ENCODE measurements at places on chromosomes 4 and X.
A peak's percentile ranks its signal among the peaks of the same experiment; 100 is the strongest.

DNA sequence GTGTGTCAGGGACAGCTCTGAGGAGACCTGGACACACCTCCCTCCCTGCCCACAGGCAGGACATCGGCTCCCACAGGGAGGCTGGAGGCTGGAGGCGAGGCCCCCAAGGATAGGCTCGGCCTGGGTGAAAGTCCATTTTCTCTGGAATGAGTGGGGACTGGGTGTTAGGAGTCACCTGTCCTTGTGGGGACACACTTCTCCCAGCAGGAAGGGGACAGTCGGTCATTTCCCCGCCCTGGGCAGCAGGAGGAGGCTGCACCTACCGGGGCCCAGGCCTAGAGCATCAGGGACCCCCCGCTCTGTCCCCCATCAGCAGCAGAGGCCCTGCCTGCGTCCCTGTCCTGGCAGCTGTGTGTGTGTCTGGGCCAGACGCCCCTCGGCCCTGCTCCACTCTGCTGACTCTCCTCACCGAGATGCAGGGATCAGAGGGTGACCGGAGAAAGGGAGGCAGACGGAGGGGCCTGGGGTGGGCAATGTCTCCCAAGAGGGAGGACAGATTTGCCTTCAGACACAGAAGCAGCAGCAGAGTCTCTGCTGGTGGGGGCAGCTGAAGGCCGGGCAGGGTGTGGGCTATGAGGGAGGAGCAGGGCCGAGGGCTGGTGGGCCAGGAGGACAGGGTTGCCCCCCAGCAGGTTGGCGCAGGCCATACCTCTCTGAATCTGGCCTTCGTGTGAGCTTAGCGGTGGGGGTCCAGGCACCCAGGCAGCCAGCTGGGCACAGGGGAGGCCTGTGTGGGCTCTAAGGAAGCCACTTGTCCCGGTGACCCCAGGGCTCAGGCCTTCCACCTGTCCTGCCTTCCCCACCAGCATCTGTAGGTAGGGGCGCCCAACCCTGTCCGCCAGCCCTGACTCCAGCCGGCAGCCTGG lies 125.7 kb upstream of the NKX1-1 start:
- no peak for DNase-seq

- DNase-seq, result no peak
Measured at GRCh38 chr4:24655326-24655725, 71.0 kb upstream of the DHX15 start.

DNA sequence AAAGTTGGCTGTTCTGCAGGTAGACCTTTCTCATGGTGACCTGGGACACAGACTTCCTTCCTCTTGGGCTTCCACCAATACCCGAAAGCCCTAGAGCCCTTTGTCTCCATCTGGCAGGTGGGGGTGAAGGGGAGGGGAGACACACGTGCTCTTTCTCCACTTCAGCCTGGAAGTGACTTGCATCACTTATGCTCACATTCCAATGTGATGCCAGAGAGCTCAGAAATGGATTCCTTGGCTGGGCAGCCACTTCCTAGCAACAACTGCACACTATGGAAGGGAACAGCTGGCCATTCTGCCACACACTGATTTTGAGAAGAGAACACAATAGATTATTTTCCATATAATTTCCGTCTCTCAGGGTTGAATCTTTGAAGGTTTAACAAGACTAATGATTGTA lies 36.3 kb downstream of the C4orf51 start:
- no peak for DNase-seq

DNA sequence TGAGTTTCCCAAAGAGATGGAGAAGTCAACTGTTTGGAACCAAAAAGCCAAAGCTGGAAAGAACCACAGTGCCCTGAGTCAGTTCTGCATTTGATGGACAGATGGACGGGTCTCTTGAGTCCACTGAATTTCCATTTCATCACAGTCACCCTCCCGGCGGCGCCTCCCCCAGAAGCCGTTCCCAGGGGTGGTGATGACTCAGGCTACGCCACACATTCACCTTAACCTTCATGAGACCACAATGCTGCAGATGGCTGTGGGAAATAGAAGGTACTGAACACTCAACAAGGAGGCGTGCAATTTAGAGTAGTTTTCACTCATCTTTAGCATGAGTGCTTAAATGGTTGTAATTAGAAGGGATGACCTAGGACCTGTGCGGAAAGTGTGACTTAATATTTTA lies 61.3 kb downstream of the STOX2 start:
- no peak for DNase-seq

DNA sequence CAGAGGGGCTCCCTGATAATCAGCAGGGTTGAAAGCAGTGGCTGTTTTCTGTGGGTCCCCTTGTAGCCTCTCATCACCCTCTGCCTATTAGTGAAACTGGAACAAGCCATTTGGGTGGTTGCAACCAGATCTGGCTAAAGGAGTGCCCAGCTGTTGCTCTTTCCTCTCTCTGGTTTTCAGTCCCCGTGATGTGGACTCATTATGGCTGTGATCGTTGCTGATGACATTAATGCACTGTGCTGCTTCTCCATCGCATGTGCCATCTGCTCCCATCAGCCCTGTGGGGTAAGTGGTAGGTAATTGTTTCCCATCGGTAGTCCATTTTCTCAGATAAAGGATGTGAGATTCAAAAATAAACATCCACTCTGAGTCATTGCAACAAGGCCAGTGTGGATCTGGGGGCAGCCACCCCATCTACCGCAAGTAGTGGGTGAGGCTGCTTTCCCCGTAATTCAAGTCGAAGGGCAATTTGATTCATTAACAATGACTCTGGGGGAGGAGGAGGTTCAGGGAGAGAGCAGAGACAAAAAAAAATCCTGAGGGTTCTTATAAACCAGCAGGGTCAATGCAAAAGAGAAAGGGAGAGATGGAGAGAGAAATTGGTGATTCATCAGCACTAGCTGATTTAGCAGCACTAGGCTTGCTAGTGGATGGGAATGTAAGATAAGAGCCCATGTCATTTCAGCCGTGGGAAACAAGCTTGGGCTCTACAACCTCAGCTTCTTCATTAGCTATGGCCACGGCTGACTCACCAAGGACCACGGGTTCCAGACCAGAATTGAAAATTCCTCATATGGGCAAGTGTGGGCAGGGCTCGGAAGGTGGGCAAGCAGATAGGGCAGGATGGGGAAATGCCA lies 357.8 kb downstream of the MID1IP1 start:
- no peak for DNase-seq

DNA sequence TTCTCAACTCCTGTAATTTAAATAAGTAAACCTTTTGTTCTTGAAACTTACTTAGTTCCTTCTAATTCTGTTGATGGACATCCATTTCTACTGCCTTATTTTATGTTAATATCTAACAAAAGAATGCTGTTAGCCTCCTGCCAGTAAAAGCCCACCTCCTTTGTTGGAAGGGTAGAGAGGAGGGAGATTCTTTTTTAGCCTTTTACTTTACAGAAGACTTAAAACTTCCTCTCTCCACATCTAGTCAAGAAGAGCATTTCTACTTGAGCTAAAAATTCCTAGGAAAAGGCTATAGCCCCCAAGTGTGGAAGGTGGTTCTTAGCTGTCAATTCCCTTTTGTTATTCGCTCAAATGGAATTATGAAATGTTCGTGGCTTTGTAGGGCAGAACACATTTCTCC lies 118.7 kb downstream of the ZIC3 start:
- no peak for DNase-seq

- no peak for DNase-seq
Measured at GRCh38 chr4:127548990-127549925, 83.5 kb upstream of the INTU start.

- DNase-seq, result peak; percentile 8
Measured at GRCh38 chrX:119495734-119496726, 27.8 kb downstream of the SLC25A5 start.

GRCh38 chr4:139018501-139018900 lies 2.9 kb downstream of the NOCT start:
- no peak for DNase-seq

- no peak for DNase-seq
Measured at GRCh38 chr4:89114100-89114499, 2.8 kb downstream of the TIGD2 start.

- no peak for DNase-seq
Measured at GRCh38 chrX:20061855-20062254, 54.9 kb downstream of the MAP7D2 start.

DNA sequence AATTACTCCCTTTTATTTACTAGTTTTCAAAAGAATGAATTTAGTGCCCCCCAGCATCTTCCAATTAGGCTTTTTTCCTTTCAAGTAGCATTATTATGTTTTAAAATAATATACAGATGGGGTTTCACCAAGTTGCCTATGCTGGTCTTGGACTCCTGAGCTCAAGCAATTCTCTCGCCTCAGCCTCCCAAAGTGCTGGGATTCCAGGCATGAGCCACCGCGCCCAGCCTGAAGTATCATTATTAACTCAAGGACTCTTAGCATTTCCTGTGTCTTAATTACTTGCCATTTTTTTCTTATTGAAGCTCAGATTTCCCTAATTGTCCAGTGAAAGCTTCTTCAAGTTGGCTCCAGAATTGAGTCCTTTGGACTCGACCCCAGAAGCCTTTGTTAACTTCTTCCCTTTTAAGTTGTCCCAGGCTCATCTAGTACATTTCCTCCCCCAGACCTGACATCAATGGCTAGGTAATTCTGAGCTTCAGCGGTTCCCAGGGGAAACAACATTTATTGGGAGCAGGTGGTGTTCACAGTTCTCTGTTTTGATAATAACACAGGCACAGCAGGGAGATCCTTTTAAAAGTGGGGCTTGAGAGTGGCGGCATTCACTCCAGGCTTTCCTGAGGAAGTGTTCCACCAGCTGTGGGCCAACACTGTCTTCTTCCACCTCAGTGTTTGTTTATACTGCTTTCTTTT lies 10.0 kb downstream of the SAT1 start:
- DNase-seq, result no peak

- no peak for DNase-seq
Measured at GRCh38 chr4:25031077-25031621, 403 bp upstream of the LGI2 start.

- no peak for DNase-seq
Measured at GRCh38 chr4:52408032-52408431, 251.1 kb downstream of the USP46 start.

DNA sequence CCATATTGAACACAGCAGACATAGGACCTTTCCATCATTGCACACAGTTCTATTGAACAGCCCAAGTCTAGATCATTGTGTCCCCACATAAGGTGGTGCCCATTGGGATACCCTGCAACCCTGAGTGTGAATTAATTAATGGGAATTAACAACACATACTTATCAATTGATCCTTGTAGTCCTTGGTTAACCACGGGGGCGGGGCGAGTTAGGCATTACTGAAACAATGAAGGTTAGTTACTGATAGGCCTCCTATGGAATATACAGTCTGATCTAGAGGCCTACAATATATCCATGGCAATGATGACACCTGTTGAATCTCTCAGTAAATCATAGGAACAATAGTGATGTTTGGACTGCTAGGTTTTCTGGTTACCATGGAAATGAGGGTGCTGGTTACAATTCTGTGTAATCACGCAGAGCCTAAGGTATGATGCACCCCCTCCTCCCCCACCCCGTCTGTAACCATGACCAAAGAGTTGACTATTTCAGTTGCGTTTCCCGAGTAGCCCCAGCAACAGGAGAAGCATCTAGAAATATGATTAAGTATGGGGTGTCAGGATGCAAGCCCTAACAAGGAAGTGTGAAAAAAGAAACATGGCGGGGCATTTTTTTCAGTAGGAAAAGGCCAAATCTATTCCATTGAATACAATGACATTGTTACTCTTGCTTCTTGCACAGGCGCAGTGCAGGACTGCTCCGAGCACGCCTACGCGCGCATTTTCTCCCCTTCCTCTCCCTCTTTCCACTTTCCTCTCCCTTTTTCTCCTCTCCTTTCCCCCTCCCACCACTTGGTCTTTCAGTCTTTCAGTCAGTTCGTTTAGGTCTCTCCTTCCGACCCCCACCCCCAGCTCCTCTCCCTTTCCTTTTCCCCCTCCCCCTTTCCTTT lies 677 bp upstream of the NONO start:
- peak; percentile 49 for DNase-seq

DNA sequence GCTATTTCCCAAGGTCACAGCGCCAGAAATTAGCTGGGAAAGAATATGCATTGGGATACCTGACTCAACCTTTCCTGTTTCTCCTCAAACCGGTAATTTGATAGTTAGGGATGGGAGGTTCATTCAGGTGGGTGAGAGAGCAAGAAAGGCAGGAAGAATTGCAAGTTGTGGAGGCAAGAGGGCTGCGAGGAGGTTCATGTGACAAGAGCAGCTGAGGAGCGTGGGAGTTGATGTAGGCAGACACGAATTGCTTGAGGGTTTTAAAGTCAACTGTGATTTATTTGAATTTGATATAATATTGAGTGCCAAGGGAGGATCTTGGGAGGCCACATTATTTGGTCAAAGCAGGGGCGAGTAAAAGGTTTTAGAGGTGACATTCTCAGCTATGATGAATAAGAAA lies 329.0 kb downstream of the STIM2 start:
- DNase-seq, result no peak

Measured in central memory CD4-positive, alpha-beta T cell (primary cell).